ENCODE measurements at places on chromosomes 1 and 21.

DNA sequence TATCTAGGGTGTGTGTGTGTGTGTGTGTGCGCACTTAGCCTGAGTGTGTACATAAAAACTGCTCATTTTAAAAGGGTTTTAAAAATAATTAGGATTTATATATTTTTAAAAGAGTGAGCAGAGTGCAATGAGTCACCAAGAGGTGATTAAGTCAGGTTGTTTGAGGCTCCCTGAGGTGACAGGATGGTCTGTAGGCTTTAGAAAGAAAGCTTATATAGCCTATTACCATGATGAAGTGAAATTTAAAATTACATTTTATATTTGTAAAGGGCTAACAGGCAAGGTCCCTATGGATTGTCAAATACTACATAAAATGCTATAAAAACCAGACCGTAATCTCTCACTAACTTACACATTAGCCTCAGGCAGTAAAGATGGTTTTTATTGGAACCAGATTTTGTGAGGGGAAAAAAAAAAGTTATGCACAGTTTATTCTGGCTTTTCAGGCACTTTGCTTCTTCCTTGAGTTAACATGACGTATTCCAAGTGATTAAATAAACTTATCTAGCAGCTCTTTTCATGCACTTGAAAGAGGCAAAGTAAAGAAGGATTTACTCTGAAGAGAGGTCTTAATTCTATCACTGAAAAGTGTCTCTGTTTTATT, 711.7 kb upstream of the PTBP2 start:
- no peak for DNase-seq

GRCh38 chr1:241611063-241611462, 29.1 kb downstream of the CHML start:
- DNase-seq: peak; percentile 94

- no peak for DNase-seq
Measured at GRCh38 chr21:45465105-45465504, 60.1 kb downstream of the COL18A1 start.

DNA sequence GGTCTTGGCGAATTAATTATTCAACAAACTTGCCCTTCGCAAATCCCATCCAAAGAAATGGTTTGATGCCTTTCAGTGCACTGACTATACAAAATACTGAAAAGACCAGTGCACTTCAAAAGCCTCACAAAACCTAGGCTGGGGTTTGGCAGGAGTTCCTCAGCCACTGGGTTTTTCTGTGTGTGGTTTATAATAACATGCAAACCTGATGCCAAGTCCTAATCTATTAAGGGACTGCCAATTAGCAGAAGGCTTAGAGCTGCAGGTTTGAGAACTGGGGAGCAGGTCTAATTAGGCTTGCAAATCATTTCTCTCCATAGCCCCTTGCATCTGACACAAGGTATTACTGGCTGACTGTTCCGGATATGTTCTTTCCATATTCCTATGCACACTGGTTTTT, 27.7 kb downstream of the PLPP3 start:
- DNase-seq: no peak

DNA sequence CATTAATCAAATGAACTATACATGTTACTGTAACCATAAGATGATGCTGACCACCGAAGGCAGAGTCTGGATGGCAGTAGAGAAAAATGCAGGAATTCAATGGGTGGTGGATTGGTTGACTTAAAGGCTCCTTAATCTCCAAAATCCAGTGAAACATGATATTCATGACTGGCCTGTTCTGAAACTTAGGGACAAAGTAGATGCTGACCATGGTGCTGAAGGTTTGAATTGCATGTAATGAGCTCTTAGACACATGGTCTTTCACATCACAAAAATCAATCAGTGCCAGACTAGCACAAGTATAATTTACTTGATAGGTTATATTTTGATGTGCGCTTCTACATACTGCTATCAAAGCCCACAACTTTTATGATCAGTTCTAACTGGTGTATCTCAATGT, 30.9 kb upstream of the NTMT2 start:
- DNase-seq: peak; percentile 28

DNA sequence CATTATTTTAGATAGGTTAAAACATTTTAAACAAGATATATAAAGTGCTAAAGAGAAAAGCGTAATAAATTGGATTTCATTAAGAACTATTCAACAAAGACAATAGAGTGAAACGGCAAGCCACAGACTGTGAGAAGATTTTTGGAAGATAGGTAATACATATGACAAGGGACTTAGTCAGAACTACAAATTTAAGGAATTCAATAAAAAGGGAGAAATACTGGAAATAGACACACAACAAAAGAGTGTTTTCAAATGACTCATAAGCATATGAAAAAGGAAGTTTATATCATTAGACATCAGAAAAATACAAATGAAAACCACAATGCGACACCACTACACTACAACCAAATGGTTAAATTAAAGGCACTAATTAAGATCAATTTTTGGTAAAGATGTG, 90.5 kb downstream of the GDAP2 start:
- DNase-seq: peak; percentile 1

DNA sequence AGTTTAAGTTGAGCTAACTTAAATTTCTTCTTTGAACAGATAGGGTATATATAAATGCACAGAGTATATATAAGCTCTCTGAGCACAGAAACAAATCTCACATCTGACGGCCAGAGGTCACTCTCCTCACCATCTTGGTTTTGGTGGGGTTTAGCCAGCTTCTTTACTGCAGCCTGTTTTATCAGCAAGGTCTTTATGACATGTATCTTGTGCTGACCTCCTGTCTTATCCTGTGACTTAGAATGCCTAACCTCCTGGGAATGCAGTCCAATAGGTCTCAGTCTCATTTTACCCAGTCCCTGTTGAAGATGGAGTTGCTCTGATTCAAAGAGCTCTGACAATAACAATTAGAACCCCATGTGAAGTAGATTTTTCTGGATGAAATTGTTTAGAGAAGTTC, 1.6 kb upstream of the MOV10 start:
- DNase-seq: peak; percentile 8

- no peak for DNase-seq
Measured at GRCh38 chr1:111873460-111874030, 115.9 kb downstream of the KCND3 start.

GRCh38 chr1:53061123-53061858, 722 bp upstream of the PODN start:
- DNase-seq: no peak

DNA sequence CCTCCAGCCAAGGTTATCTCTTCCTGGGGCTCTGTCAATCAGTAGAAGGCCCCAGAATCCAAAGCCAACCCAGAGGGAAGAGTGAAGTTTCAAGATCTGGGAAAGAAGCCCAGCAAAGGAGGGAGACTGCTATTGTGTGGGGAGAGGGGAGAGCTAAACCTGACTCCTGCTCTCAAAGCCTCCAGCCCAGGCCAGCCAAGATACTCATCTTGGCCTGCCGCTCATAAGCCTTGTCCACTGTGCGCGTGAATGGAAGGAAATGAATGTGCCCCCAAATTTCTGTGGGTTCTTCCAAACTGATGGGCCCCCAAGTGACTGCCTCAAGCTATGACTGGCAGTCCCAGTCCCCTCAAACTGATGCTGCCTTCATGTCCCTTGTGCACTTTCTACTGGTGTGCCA, 2.0 kb downstream of the PLXNA2 start:
- DNase-seq: no peak

DNA sequence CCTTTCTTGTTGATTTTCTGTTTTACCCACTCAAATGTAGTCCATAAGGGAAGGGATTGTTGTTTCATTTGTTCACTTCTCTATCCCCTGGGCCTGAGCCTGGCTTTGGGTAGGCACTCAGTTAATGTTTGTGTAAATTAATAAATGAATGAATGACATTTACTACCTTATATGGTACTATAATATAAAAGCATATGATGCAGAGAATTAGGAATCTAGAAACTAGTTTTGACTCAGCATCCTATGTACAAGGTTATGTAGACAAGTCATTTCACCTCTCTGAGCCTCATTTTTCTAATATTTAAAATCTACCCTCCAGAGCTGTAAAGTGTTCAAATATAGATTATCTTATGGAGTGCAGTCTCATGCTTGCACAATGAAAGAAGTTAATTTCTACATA, 68.9 kb upstream of the S1PR1 start:
- DNase-seq: no peak

DNA sequence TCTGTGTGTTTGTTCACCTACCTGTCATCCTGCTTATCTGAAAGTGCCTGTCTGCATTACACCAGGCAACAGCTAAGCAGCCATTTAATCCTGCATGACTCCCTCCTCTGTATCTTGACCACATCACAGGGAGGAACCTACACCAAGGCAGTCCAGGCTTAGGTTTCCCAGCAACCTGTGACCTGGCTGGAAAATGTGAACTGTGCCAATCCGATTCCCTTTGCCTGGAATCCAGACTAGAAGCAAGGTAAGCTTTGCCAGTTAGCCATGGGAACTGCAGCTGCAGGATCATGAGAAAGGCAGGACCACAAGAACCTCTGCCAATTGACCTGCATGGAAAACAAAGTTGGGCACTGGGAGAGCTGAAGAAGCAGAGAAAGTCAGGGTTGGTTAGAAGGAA, 6.3 kb upstream of the ATP1B1 start:
- DNase-seq: no peak

GRCh38 chr1:83958704-83959103, 40.2 kb downstream of the TTLL7 start:
- DNase-seq: no peak

DNA sequence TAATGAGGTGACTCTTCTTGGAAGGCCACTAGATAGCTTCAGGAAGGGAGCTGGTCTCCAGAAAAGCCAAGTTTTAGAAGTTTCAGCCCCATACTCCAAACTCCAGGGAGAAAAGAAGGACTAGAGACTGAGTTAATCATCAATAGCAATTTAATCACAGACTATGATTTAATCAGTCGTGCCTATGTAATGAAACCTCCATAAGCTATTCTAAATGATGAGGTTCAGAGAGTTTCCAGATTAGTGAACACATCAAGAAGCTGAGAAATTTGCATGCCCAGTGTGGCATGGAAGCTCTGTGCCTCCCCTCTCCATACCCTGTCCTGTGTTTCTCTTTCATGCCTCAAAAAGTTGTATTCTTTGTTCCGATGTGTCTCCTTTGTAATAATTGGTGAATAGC, 49.2 kb upstream of the CCDC190 start:
- DNase-seq: no peak

GRCh38 chr1:21874778-21875547, 62.1 kb downstream of the HSPG2 start:
- DNase-seq: no peak

GRCh38 chr1:63134501-63135173, 187.7 kb upstream of the FOXD3 start:
- DNase-seq: no peak

GRCh38 chr1:19411612-19412011, 73.7 kb downstream of the CAPZB start:
- DNase-seq: no peak

- DNase-seq: no peak
Measured at GRCh38 chr1:199809311-199809710, 218.2 kb upstream of the NR5A2 start.

- DNase-seq: no peak
Measured at GRCh38 chr1:64493831-64494230, 23.9 kb downstream of the CACHD1 start.

DNA sequence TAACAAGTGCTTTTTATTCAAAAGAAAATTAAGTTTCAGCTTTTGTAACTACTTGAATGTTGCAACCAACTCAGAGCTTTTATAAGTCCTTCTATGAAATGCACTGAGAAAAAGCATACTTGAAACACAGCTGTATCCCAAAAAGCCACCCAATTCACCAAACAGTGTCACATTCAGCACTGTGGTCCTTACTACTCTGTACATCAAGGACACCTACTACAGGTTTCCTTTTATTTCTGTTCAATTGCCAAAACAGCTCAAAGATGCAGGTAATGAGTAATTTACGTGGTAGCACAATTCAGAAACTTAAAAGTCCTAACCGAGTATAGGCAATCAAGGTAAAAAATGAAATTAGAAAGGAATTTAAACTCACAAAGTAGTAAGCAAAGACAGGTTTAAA, 2.5 kb downstream of the EIF4G3 start:
- DNase-seq: no peak

DNA sequence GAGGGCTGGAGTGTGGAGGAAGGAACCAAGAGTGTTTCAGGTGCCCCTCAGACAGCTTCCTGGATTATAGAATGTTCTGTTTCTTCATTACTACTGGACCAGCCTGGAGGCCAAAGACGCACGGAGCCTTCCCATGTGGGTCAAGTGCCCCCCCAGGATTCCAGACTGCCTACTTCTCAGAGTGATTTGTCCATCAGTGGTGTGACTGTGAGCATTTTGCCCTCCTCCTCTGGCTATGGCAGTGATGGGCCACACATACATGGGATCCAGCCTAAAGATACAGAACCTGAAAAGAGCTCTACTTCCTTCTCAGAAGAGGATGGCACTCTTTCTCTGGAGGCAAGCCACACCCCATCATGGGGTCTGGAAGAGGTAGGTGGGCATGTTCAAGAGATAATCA, 64.9 kb downstream of the MACF1 start:
- no peak for DNase-seq

GRCh38 chr21:42500736-42501135, 4.7 kb upstream of the RSPH1 start:
- DNase-seq: peak; percentile 40

- DNase-seq: no peak
Measured at GRCh38 chr1:83641206-83641658, 357.7 kb downstream of the TTLL7 start.

DNA sequence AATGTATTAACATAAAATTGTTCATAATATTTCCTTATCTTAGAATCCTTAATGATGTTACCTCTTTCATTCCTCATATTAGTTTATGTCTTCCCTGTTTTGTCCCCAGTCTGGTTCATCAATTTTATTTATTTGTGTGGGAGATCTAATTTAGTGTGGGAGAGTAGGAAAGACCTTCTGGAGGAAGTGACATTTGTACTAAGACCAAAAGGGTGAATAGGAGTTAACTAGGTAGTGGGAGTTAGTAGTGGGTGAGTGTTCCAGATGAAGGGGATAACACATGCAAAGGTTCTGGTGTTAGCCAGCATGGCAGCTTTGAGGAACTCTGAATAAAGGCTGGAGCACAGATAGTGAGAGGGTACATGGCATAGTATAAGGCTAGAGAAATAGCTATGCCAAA, 21.4 kb downstream of the RASAL2 start:
- DNase-seq: no peak

GRCh38 chr21:41559658-41560631, 52.0 kb upstream of the TMPRSS2 start:
- no peak for DNase-seq

DNA sequence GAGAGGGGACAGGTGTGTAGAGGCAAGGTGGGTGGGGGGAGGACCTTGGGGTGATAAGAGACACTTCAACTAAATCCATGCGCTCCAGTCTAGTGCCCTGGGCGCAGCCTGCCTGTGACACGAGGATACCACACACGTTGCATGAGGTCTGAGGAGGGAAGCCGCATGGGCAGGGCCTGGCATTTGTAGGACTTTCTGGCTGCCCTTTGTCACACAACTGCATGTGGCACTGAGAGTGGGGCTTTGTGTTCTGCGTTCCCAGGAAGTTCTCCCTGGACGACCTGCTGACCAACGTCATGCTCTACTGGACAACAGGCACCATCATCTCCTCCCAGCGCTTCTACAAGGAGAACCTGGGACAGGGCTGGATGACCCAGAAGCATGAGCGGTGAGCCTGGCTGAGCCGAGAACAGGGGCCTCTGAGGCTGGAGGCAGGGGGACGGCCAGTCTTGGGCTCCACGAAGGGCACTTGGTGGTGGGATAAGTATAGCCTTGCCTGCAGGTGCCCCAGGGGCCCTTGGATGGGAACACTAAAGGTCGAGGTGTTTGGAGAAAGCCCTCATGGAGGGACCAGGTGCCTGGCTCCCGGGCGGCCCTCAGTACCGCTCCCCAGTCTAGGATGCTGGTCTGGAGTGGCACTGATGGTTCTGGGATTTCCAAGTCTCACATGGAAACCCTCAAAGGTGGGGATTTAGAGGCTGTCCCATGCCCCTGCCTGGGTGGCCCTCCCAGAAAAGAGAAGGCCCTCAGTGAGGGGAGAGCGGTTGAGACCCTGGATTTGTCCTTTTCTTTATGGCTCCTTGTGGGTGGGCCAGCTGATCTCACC, 34.5 kb downstream of the EPHX1 start:
- no peak for DNase-seq

Measured in trophoblast cell (in vitro differentiated cells and primary cell).